ENCODE measurements at places on chromosomes 4 and X.

DNA sequence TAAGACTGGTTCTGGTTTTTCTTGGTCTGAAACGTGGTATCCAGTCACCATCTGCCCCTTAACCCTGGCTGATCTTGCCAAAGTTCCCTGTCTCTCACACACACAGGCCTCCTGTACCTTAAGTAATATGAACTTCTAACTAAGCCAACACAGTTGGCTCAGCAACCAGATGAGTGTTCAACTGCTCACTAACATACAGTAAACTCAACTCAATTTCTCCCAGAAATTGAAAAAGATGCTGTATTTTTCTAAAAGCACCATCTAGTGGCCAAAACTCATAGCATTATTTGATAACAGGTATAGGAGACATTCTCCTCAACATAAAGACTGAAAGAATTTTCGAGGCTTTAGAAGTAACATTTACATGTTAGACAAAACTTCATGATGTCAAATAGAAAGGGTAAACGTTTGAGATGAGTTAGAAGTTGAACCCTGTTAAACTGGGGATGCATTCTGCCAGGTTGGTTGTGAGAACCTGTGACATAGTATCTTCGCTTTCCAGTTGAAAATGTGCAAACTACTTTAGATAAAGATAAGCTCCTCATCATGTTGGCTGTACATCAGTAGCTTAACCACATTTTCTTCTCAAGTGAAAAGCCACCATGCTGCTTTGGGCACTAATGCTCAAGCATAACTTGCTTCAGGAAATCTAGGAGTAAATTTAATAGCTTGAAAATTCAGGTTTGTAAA is 31.2 kb downstream of the CCNI start:
- no peak for DNase-seq

DNA sequence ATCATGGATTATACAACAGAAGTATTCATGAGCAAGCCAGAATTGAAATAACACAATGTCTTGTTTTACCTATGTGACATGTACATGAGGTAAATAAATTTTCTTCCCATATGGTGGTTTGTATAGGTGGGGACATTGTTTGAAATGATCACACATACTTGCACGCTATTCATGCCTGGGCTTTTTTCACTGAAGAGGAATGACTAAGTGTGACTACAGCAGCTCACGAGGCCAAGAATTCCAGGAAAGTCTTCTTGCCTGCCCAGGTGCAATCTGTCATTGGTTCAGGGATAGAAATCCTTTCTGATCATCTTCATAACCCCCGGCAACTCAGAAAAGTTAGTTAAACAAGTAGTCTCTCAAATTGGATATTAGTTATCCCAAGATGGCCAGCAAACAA is 36.3 kb upstream of the AREG start:
- no peak for DNase-seq

DNA sequence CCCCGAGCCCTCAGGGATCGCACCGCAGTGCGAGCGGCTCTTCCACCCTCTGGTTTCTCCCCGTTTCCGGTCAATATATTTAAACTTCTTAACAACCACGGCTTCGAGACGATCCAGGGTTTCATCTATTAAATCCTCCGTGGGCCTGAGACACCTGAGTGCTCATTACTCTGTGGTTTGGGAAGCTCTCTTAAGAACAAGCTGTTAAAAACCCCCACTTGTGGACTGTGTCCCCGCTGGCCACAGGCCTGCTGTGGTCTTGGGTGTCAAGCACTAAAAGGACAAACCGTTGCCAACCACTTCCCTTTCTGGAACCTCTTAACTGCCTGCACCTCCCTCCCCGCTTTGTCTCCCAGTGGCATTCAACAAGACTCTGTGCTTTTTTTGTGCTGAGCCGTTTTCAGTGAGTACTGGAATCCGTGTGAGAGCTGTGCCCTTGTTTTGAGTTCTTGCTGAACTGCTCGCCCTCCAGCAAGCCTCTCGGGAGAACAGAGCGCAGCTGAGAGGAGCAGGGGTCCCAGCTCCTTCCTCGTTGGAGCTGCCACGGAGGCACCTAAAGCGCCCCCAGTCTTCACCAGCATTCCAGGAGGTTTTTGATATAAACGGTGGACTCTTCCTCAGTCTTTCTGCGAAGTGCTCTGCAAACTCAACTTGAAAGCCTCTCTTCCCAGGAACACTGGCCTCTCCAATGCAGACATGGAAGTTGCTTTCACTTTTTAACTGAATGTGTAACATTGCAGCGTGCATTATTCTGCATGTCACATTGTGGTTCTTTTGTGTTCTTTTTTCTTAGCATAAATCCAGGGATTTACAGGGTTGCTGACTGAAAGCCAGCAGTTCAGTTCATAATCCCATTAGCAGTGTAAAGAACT is 691 bp upstream of the IGFBP7 start:
- no peak for DNase-seq

DNA sequence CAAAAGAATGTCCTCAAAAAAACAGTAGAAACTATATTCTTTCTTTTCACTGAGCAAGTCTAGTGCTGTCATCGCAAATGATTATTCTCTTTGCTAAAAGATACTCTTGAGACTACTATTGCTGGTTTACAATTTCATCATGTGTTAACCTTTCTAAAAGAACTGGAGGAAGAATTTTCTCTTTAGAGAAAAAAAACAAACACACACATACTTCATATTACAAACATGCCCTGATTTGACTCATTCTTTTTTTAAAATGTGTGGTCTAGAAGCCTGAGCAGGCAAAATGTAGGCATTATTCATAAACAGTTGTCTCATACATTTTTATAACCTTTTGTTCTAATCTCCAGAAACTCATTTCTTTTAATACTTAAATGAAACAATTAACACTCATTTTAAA is 60.6 kb upstream of the FAT4 start:
- DNase-seq: no peak

DNA sequence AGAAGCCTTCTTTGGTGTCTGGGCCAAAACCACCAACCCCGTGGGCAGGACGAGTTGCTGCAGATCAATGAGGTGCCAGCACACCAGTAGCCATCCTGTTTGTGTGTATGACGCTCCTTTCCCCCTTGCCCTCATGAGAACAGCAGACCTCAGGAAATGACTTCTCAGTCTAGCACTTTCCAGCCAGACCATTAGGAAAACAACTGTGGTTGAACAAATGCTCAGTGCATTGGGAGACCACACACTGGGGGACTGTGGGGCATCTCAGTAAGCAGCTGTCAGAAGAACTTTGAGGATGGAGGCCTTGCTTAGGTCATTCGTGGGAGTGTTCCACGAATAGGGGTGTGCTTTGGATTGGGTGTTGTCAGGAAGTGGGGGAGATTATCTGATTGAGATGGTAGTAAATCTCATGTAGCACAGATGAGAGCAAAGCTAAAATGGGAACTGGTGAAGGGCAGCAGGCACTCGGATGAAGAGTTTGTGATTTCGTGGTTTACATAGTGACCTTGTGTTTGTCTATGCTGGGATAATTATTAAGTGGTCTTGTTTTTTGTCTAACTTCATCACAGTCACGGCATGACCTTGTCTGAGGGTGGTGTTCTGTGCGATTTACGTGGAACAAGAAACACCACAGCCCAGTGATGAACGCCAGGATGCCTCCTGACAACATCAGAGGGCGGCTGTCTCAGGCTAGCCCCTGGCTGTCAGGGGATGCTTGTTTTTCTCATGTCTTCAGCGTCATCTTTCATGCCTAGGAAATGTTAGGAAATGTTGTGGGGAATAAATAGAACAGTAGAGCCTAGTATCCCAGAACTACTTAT is 70.1 kb downstream of the USP46 start:
- DNase-seq: peak; percentile 15
